ENCODE measurements at places on chromosomes 5 and 9.

GRCh38 chr9:69308206-69308931, 16.6 kb upstream of the ENTREP1 start:
- DNase-seq, result no peak

- DNase-seq, result no peak
These were observed 201.2 kb downstream of the ADCY2 start for GRCh38 chr5:7597059-7597642.

- no peak for DNase-seq
These were observed 2.8 kb upstream of the IL5 start for GRCh38 chr5:132546108-132546507.

DNA sequence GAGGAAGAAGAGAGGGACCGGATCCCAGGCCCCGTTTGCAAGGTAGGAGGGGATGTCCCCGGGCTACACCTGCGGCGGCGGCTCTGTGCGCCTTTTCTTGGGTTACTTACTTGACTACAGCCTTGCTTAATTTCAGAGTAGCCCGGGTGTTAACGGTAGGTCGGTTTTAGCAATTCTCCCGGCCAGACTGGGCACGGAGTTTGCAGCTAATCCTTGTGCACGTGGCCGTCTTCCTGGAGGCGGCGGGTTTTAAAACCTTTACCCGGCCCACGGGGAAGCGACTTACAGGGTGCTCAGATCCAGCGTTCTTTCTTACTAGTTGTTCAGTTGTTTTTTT, 313 bp downstream of the BRIX1 start:
- no peak for DNase-seq

GRCh38 chr5:21807953-21808352, 1045.2 kb downstream of the CDH12 start:
- DNase-seq, result no peak

GRCh38 chr9:137694962-137695875, 76.4 kb downstream of the EHMT1 start:
- DNase-seq, result peak; percentile 72

GRCh38 chr9:84773022-84773421, 103.5 kb downstream of the NTRK2 start:
- DNase-seq, result no peak

- no peak for DNase-seq
These were observed 232.3 kb downstream of the FANCC start for GRCh38 chr9:95085036-95085770.

GRCh38 chr5:20972419-20972925, 984.5 kb upstream of the CDH18 start:
- peak; percentile 66 for DNase-seq

GRCh38 chr9:121997791-121998190, 95.3 kb downstream of the TTLL11 start:
- DNase-seq, result no peak

DNA sequence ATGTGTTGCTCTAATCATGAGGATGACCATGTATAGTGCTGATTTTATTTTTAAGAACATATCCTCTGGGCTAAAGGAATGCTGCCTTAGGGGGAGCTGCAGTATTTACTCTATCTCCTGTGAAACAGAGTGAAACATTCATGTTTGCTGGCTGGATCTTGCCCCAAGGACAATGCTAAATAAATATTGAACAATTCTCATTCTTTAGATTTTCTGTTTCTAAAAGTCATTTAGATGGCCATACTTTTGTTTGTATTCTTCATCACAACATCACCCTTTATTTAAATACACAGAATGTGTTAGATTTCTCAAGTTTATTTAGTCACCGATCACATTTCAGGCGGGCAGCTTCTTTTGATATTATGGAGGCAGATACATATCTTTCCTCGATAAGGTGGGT, 103.3 kb downstream of the ARHGEF28 start:
- DNase-seq, result no peak

- DNase-seq, result no peak
These were observed 45.9 kb upstream of the HMCN2 start for GRCh38 chr9:130219661-130220096.

GRCh38 chr9:2788919-2789318, 55.0 kb downstream of the PUM3 start:
- DNase-seq, result no peak

DNA sequence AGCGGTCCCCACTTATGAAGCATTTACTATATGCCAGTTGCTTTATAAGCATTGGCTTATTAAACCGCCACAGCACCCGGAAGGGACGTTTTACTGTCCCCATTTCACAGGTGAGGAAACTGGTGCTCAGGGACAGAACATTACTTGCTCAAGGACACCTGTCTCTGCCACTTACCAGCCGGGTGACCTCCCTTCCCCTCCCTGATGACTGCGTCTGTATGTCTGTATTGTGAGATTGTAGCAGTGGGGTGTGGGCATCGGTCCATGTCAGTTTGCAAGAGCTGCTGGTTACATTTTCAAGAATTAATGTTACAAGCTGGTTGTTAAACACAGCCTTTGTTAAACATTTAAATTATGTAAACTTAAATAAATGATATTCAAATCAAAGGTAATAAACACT, 77.6 kb upstream of the LMX1B start:
- DNase-seq, result no peak

GRCh38 chr5:28499766-28500290, 1461.4 kb upstream of the CDH9 start:
- DNase-seq, result no peak

DNA sequence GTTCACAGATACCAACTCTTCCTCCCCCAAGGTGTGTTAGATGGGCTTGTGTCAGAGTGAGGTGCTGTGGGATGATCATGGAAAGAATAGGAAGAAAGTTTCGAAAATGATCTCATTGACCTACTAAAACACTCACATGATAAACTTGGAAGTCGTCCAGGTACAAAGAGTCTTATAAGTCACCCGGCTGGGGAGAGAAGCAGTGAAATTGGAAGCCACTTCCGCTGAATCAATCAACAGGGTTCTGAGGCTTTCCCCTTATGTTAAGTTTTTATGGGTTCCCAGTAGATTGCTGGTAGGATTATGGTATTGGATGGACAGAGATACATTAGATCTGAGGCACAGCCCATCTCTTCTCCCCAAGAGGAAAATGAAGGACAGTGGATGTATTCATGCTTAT, 218.8 kb upstream of the MSX2 start:
- no peak for DNase-seq

DNA sequence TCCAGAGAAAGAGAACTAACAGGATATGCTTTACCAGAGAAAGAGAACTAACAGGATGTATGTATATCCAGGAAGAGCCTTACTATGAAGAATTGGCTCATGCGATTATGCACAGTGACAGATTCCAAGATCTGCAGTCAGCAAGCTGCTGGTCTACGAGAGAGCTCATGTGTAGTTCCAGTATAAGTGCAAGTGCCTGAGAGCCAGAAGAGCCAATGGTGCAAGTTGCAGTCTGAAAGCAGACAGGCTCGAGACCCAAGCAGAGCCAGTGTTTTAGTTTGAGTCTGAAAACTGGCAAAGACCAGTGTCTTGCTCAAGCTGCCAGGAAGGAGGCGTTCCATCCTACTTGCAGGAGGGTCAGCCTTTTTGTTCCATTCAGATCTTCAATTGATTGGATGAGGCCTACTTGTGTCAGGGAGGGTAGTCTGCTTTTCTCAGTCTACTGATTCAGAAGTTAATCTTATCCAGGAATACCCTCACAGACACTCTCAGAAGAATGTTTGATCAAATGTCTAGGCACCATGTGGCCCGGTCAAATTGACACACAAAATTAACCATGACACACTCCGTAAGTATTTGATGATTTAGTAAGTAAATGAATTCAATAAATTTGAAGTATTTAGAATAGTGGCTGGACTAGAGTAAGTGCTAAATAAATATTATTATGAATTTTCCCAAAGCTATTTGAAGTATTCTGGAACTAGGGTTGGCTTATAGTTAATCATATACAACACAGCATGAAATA, 372.1 kb upstream of the SGCD start:
- no peak for DNase-seq

- DNase-seq, result no peak
These were observed 5.0 kb upstream of the NIPSNAP3B start for GRCh38 chr9:104758974-104759373.

GRCh38 chr9:7823651-7824050, 24.1 kb upstream of the DMAC1 start:
- DNase-seq, result no peak

DNA sequence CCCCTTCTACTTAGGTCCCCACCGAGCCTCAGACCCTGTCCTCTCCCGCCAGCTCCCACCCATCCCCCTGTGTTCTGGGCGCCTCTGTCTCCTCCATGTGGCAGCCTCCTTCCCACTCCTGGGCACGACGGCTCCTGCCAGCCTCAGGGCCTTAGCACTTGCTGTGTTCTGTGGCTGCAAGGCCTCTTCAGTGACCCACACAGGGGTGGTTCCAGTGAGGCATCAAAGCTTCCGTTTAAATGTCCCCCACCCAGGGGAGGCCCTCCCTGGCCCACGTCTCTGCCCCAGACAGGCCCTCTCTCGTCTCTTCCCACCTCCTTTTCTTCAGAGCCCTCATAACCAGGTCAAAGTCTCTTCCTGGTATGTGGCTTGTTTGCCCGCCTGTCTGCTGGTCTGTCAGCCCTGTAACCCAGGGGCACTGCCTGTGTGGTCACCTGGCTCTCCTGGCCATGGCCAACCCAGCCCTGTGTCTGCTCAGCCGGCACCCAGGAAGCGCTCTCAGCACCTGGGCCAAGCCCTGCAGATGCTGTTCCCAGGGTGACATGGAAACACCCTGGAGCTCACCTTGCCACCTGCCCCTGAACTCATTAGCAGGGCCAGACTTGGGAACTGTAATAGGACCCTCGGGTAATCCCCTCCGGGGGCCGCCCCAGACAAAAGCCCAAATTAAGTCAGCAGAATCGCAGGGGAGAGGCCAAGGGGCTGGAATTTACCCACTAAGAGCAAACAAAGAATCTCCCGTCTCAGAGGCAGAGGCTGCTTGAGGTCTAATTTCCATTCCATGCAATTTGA, 33.7 kb downstream of the LHX3 start:
- peak; percentile 13 for DNase-seq

DNA sequence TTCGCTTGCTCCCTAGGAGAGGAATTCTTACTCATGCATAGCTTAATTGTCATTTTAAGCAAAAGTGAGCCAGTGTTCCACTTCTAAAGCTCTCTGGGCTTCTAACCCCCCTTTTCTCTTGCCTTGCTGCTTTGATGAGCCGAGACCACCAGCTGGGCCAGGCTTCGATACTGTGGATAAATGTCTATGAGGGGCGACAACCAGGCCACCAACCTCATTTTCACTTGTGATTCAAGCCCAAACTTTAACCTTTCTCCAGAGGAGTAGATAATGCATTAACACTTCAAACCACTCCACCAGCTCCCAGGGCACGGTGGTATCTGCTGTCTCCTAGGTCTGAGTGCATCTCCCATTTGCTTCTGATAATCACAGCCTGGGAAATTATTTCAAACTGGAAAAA, 205.6 kb downstream of the PSAT1 start:
- no peak for DNase-seq

GRCh38 chr5:12876541-12877298, 972.5 kb upstream of the CTNND2 start:
- DNase-seq, result no peak

- peak; percentile 50 for DNase-seq
These were observed 800 bp upstream of the KCNN2 start for GRCh38 chr5:114360816-114361723.

DNA sequence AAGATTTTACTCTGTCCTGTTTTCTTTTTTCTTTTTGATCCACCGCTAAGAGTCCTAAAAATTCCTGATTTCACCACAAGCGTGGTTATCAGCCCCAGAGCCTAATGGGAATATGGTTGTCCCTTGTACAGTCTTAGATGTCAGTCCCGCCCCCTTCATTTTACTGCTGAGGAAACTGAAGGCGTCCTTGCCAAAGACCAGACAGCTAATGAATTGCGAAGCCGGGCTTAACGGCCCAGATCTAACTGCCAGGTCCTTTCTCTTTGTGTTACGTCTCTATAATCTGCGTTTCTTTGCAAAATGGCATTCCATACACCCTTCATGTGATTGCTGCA, 497 bp downstream of the NSA2 start:
- no peak for DNase-seq

DNA sequence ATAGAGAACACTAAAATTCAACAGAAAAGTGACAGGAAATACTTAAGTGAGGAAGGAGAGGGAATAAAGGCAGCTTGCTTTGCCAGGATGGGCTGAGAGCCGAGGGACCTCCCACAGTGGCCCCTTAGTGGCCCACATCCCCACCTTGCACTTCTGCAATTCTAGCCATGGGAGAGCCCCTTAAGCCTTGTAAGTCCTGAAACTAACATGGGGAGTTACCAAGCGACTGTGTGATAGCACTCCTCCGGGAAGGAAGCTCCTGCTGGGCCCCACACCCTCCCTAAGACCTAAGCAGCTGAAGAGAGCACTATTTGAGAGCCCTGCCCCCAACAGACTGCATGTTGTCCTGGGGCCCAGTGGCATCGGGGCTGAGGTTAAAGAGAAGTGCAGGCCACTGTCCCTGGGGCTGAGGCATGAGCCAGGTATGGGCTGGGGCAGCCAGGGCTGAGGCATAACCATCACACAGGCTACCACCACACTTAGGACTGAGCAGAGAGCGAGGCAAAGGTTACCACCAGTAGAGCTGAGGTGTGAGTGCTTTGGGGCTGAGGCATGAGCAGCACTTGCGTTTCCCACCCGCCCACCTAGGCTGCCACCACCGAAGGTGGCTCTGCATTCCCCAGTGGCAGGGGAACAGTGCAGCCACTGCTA, 301.8 kb upstream of the TRPC7 start:
- no peak for DNase-seq

DNA sequence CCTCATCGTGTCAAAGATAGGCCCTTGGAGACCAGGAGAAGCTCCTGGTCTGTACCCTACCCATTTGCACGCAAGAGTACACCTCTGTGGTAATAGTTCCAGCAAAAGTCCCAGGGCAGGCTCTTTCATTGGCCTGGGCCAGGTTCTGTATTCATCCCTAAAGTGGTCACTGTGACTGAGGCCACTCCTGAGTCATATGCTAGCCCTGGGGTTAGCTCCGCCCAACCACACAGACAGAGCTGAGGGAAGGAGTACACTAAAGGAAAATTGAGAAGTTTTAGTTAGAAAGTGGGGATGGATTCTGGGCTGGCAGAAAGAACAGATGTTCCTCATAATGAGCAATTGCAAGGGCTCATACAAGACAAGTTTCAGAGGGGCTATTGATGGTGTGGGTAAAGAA, 206.7 kb downstream of the ARHGAP26 start:
- no peak for DNase-seq

- DNase-seq, result no peak
These were observed 24.0 kb downstream of the TMOD1 start for GRCh38 chr9:97525451-97525850.

DNA sequence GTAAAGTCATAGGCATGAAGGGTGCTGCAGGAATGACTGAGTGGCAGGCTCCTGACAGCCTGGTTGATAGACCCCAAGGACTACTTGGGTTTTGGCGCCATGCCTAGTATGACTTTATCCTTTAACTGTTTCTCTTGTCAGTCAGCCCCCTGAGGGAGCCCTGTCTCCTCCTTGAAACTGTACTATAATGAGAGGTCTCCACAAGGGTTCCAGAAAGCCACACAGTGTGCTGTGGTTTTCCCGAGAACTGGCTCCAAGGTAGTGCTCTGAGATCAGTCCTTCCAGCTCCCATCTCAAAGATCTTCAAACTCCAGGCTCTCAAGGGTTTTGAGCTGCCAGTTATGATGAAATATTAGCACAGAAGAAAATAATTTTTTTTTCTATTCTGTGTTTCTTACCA, 26.7 kb upstream of the TNC start:
- no peak for DNase-seq

All from Right ventricle myocardium superior (tissue), 1 donor.